ENCODE measurements at places on chromosomes 1 and 21.

DNA sequence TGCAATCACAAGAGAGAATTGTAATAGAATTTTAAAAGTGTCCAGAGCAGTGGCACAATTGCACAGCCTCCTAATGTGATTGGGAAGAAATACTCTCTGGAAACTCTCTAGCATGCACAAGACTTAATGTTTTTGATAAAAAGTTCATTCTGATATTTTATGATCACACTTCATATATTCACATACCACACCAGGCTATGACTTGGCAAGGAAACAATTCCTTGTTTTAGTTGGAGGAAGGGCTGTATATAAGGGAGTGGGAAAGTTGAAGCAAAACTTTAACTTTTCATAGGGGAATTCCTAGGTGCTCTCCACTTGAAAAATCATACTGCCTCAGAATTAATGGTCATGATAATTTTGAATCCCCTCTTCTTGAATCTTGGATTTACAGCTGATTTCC, 61.5 kb upstream of the ASB17 start:
- no peak for DNase-seq

GRCh38 chr1:227568593-227568992, 5.2 kb downstream of the ZNF678 start:
- no peak for DNase-seq

- DNase-seq: no peak
Measured at GRCh38 chr1:240562779-240563178, 49.2 kb downstream of the GREM2 start.

GRCh38 chr1:32470991-32471694, 6.3 kb downstream of the ZBTB8B start:
- DNase-seq: no peak

GRCh38 chr21:45470087-45470515, 65.1 kb downstream of the COL18A1 start:
- no peak for DNase-seq

DNA sequence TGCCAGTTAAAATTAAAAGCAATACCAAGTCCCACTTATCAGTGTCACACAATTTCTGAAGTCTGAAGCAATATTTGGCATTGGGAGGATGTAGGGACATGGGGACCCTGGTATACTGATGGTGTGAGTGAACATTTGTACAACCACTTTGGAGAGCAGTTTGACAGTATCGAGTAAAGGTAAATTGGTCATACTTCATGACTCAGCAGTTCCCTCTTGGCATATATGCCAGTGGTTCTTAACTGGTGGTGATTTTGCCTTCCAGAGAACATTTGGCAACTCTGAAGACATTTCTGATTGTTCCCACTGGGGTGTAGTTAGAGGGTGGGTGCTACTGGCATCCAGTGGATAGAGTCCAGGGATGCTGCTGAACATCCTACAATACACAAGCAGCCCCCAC, 19.7 kb downstream of the FMOD start:
- no peak for DNase-seq

- DNase-seq: no peak
Measured at GRCh38 chr1:163531345-163531744, 209.6 kb downstream of the NUF2 start.

Measured in CD4-positive, alpha-beta T cell treated with Interleukin-17A for 1 hour (primary cell).